ENCODE measurements at places on chromosomes 5 and 9.
A peak's percentile ranks its signal among the peaks of the same experiment; 100 is the strongest.

GRCh38 chr5:98927242-98927988, 1.4 kb downstream of the CHD1 start:
- DNase-seq, result peak; percentile 39

GRCh38 chr9:38390851-38391250, 1.7 kb upstream of the ALDH1B1 start:
- no peak for DNase-seq

DNA sequence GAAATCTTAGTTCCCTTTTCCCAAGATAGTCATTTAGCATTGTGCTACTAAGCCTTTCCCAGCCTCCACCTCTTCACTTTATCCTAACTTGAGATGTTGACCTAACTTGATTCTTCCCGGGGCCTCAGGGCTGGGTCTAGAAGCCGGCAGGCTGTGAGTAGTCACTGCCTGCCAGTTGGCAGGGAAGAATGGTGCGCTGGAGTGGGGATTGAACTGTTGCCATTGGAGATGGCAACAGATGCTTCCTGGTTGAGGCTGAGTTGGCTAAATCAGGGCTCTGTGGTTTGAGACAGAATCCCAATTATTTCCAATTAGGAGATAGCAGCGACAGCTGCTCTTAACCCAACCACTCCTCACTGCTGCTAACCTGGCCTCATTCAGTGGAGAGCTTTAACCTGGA, 343.1 kb downstream of the BRINP1 start:
- DNase-seq, result no peak

GRCh38 chr5:92394936-92395335, 1011.8 kb upstream of the ARRDC3 start:
- no peak for DNase-seq

DNA sequence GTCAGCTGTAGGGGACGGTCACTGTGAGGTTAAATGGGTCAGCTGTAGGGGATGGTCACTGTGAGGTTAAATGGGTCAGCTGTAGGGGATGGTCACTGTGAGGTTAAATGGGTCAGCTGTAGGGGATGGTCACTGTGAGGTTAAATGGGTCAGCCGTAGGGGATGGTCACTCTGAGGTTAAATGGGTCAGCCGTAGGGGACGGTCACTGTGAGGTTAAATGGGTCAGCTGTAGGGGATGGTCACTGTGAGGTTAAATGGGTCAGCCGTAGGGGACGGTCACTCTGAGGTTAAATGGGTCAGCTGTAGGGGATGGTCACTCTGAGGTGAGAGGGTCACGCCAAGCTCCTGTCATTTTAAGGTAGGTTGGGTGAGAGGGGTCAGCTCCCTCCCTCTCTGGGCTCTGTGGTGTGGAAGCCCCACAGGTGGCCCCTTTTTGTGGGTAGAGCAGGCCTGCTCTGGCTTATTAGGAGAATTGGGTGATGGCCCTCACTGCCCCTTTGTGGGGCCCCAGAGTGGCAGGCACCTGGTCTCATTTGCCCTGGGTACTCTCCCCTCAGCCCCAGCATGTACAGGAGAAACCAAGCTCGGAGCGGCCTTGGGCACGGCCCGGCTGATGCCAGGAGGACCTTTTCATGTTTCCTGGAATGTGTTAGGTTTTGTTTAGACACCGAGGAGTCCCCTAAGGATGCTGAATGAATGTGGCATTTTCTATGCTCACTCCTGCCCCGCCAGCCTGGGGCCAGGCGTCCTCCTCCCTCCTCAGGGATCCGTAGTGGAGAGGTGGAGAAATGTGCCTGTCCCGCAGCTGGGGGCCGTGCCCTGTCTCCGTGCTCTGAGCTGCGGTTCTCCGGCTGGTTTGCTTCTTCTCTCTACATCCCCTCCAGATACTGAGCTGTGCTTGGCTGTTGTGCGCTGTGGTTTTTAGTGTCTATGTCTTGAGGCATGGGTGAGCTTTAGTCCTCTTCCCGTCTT, 31.4 kb downstream of the AHRR start:
- no peak for DNase-seq

- no peak for DNase-seq
Measured at GRCh38 chr5:169281625-169282024, 19.3 kb downstream of the SLIT3 start.

- DNase-seq, result no peak
Measured at GRCh38 chr5:159929176-159929575, 12.9 kb downstream of the ADRA1B start.

DNA sequence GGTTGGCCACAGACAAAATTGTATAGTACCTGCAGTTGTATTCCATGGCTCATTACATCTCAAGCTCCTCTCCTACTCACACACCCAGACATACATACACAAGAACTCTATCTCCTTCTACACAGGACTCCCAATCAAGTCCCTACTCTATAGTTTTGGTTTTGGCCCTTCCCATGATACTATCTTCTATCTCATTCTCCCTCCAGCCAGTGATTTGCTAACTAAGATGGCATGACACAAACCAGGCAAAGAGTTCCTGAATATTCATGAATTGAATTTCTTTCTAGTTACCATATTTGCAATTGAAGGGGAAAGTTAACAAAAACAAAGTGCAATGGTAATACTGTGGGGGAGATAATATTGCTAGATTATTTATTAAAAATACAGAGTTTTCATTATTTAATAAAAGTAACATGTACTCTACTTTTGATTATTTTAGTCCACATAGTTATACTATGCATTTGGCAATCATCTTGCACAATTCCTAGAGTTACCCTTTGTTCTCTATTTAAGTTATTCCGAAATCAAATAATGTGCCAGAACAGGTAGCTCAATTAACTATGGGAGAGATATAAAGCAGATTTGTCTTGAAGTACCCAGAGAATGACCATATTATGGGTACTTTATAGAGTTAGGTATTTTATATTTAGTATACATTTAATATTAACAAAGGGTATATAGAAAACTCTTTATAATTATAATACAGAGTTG, 9.6 kb upstream of the LURAP1L start:
- DNase-seq, result no peak

GRCh38 chr5:158953929-158954534, 145.7 kb downstream of the EBF1 start:
- DNase-seq, result no peak
